IPS-NIHi11 (cell line): ENCODE measurements at places on chromosomes 16 and 17.
A peak's percentile ranks its signal among the peaks of the same experiment; 100 is the strongest.

DNA sequence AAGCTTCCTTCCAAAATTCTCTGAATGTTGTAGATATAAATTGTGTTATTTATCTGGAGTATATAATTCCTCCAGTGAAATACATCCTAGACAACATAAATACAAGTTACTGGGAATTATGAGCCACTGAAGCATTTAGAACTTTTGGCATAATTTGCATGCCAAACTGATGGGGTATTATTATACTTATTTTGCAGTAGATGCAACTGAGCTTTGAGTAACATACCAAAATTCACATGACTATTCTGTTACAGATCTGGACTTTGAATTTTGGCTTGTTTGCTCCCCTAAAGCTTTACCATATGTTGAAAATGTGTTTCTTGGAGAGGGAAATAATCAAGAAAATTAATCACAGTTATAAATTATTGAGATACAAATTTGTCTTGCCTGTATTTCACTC, 372.5 kb downstream of the CDH11 start:
- no peak for DNase-seq

- DNase-seq = peak; percentile 60
Observed at GRCh38 chr17:77802811-77803220, 155.7 kb upstream of the TNRC6C start.

GRCh38 chr16:3044708-3045107, 1.7 kb upstream of the MMP25 start:
- DNase-seq = no peak

- DNase-seq = no peak
Observed at GRCh38 chr16:13926891-13927290, 6.9 kb downstream of the ERCC4 start.

DNA sequence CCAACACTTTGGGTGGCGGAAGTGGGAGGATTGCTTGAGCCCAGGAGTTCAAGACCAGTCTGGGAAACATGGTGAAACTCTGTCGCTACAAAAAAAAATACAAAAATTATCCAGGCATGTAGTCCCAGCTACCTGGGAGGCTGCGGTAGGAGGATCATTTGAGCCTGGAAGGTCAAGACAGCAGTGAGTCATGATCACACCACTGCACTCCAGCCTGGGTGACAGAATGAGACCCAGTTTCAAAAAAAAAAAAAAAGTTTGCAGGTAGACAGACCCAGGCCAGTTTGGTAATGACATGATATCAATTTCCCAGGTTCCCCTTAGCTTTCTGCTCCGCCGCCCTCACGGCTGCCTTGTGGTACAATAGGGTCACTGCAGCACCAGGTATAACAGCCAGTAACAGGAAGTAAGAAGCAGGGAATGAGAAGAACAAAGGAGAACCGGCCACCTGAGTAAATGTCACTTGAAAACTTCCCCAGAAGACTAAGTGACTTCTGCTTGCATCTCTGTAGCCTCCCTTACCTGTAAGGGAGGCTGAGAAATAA, 201.2 kb upstream of the HSBP1 start:
- DNase-seq = no peak

DNA sequence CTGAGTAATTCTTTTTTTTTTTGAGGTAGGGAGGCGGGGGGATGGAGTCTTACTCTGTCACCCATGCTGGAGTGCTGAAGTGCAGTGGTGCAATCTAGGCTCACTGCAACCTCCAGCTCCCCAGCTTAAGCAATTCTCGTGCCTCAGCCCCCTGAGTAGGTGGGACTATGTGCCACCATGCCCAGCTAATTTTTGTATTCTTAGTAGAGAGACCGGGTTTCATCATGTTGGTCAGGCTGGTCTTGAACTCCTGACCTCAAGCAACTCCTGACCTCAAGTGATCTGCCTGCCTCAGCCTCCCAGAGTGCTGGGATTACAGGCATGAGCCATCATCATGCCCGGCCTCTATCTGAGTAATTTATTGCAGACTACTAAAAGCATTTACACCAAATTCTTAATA, 19.4 kb downstream of the KPNB1 start:
- DNase-seq = no peak

DNA sequence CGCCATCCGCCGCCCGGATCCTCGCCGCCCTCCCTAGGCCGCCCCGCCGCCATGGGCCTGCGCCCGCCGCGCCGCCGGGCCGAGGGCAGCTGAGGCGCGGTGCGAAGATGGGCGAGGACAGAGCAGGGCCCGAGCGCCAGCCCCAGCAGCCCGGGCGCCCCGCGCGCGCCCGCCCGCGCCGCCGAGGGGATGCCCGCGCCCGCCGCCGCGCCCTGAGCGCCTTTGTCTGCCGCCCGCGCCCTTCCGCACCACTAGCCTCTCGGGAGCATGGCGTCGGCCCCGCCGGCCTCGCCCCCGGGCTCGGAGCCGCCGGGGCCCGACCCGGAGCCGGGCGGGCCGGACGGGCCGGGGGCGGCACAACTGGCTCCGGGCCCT, 278 bp downstream of the RAB11FIP3 start:
- peak; percentile 82 for DNase-seq

DNA sequence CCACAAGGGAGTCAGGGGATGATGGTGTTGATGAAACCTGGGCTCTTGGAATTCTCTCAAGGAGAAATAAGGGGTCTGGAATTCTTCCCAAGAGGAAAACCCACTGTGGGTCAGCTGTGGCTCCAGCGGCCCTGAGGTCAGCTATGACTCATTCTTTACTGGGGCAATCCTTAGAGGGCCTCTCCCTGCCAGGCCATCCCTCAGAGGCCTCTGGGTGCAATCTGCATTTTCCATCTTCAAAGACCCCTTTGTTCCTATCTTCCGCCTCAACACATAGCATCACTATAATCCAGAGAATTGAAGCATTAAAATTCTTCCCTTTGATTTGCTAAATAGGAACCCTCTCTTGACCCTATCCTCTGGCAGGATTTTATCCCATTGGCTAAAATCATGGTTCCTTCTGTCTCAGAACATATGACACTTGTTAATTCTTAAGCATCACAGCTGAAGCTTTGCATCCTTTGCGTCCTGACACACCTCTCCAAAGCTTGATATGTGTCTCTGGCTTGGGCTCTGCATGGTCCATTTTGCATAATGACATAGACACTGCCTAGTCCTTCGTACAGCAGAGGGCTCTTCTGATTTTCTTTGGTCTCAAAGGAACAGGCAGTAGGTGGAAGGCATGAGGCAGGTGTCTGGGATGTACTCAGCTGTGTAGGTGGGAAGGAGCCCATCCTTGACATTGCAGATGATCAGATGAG, 4.4 kb upstream of the KRT37 start:
- no peak for DNase-seq

- no peak for DNase-seq
Observed at GRCh38 chr17:81405411-81405872, 10.2 kb downstream of the BAHCC1 start.

- DNase-seq = peak; percentile 76
Observed at GRCh38 chr16:20073203-20074098, at the start of gene GPR139. TSS of gene GPR139 (minus strand) at chr16:20073890. CDS start at chr16:20073616, 274 bp downstream.

DNA sequence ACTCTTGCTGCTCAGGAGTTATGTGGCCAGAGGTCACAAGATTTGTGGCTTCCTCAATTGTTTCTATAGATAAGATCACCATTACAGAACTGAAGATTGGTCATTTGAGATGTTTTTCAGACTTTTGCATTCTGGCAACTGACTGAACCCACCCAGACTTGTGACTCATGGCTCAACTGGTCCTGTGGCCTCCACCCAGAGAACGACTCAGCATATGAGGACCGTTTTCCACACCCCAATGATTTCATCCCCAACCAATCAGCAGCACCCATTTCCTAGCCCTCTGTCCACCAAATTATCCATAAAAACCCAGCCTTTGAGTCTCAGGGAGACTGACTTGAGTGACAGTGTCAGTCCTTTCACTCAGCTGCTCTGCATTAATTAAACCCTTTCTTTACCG, 143.2 kb upstream of the ASIC2 start:
- no peak for DNase-seq

DNA sequence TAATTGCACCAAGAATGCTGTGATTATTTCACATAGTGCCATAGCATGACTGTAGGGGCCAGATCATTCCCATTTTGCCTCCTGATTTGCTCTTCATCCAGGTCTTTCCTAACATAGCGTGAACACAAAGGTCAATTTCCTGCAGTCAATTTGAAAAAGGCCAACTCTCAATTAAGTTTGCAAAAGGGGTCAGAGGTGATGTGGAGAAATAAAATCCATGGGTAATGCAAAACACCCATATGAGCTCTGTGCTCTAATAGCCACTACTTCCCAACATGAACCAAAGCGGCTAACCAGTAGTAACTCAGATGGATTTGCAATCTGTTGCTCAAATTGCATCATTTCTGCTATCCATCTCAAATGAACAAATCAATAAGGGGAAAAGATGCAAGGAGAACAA, 275.5 kb upstream of the SOX9 start:
- no peak for DNase-seq

- no peak for DNase-seq
Observed at GRCh38 chr16:24611310-24611709, 71.9 kb downstream of the RBBP6 start.

- DNase-seq = peak; percentile 42
Observed at GRCh38 chr16:50213939-50214519, 52.3 kb upstream of the ADCY7 start.

DNA sequence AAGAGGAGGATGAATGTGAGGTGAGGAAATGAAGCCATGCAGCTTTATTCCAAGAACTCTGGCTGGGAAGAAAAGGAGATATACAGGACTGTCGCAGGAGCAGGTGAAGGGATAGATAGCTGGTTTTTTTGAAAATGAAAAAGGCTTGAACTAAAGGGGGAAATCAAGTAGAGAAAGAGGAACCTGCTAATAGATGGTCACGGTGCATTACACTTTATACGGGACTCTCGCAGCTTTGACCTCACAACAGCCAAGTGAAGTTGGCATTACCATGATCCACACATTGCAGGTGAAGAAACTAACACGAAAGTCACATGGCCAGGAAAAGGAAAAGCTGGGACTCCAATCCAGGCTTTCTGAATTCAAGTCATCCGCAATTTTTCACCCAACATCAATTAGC, 86.9 kb downstream of the HS3ST2 start:
- DNase-seq = no peak

DNA sequence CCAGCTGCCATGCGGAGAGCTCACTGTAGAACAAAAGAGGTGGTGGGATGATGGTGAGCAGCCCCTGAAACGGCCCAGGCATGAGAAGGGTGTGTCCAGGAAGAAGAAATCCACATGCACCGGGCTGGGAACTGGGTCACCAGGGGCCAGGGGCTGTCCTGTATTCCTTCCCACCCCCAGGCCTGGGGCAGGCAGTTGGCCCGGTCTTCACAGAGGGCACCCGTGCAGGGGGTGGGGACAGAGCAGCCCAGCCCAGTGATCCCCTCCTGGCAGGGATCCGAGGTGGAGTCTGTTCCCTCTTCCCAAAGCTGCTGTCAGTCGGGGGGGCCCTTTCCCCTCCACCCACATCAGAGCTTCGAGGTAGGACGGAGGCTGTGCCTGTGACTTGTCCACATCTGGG, 9.2 kb downstream of the HS3ST6 start:
- peak; percentile 15 for DNase-seq

GRCh38 chr16:2963074-2963722, 877 bp upstream of the KREMEN2 start:
- no peak for DNase-seq

GRCh38 chr17:81470944-81471817, 41.4 kb downstream of the ACTG1 start:
- DNase-seq = no peak

DNA sequence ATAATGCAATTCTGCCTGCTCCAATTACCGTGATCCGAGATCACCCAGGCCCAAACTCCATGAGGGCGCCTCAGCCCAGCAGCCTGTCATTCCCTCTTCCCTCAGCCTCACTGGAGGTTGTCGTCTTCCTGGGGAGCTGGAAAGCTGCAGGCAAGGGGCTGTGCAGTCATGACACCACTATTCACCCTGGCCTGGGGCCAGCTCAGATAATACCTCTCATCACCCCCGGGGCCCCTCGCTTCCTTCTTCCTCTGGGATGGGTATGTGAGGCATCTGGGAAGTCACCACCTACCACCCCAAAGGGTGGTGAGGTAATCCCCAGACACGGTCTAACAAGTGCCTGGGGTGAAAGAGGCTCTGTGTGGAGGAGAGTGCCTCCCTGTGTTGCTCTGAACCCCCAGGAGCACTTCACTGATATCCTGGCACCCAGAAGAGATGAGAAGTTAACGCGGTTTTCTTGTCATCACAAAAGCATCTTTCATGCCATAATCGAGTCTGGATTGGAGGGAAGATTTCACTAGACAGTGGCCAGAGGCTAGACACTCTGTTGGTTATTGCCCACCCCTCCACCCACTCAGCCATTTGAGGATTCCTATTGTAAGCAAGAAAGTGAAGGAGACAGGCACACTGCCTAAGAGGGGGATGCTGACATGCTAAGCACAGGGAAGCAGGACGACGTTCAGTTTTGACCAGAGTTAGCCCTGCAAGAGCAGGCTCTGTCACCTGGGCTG, 18.4 kb downstream of the CFAP20 start:
- DNase-seq = no peak

DNA sequence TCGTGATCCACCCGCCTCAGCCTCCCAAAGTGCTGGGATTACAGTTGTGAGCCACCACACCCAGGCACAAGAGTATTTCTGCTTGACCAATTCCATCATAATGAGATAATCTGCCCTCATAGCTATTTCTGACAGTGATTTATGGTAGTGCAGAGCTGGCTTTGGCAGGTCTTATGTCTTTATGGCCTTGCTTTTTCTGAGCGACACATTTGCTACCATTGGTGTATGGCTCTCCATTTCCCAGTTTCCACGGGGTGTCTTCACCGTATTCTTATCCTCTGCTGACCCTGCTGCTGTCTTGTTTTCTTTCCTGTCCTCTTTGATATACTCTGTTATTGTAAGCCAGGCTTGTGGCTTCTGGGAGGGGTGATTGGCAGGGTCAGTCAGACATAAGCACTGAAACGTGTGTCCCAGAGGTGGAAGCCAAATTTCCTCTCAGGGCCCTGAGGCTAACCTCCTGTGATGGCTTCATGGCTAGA, 161.1 kb upstream of the TBX2 start:
- no peak for DNase-seq

GRCh38 chr17:29571883-29572681, 3.6 kb downstream of the TP53I13 start:
- DNase-seq = no peak

DNA sequence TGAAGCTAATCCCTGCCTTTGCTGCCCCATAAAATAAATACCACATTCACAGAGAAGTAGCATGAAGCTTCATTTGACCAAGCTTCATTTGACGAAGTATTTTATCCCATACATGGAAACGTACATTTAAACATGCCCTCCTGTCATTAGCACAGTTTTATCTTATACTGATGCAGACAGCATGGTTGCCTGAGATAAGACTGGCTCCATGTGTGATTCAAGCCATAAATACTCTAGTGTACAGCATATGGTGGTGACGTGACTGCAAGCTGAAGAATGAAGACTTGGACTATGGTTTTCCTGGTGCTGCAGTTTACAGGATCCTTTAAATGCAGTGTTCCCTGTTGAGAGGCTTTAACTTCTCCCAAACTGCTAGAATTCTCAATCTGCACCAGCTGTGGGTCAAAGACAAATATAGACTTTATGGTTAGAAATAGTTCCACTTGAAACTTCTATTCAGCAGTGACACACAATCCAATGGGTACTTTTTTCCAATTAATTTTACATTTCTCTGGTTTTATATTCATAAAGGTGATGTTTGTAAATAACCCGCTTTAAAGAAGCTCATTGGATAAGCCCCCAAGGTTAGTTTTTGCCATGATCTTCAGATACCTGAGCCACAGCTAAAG, 64.9 kb downstream of the CYB561 start:
- DNase-seq = no peak

GRCh38 chr16:60110531-60110930, 1376.4 kb upstream of the GOT2 start:
- no peak for DNase-seq

GRCh38 chr16:24683847-24684493, 45.5 kb upstream of the TNRC6A start:
- DNase-seq = no peak

- DNase-seq = no peak
Observed at GRCh38 chr17:64531955-64532371, 25.2 kb downstream of the CEP95 start.
